ENCODE measurements at places on chromosomes 5 and 9. TPM values are rescaled to one million over a fixed set of nuclear protein-coding genes. Genes with fewer than 3 reads are reported as not detected.

Gene PCAT7
- not detected for total RNA-seq

Gene SCGB3A2
- total RNA-seq: not detected

Gene C9orf153
- total RNA-seq: not detected

Gene TEK
- total RNA-seq: not detected

Gene EPB41L4B
- total RNA-seq: 0.14 TPM

Gene FAM221B
- not detected for total RNA-seq

Gene LHX6
- total RNA-seq: not detected

Gene CAVIN4
- 0.48 TPM for total RNA-seq

Gene FAXDC2
- total RNA-seq: not detected

Gene DBN1
- 13.3 TPM for total RNA-seq

Gene NPR3
- total RNA-seq: 0.10 TPM

Gene SHC3
- not detected for total RNA-seq

Gene SAPCD2
- 9.5 TPM for total RNA-seq

Gene FAM81B
- total RNA-seq: not detected

Gene MAMDC2
- total RNA-seq: not detected

Gene SPINK6
- not detected for total RNA-seq

Gene RABGAP1
- 27.6 TPM for total RNA-seq

Gene NSG2
- not detected for total RNA-seq

Gene PCDHA11
- total RNA-seq: not detected

Gene FLT4
- 0.26 TPM for total RNA-seq

Gene MARCOL
- not detected for total RNA-seq

Gene DEPDC1B
- 14.8 TPM for total RNA-seq

Gene NR2F1
- total RNA-seq: not detected

Gene SLC25A48
- not detected for total RNA-seq

Data from natural killer cell treated with Interleukin-12 subunit alpha and Interleukin-12 subunit beta and Interleukin-15 and Interleukin-18, amount 100 ng/mL, for 72 hours (primary cell).